ENCODE measurements at places on chromosomes 12 and 14.
A peak's percentile ranks its signal among the peaks of the same experiment; 100 is the strongest.

GRCh38 chr12:88752183-88752582 lies 171.9 kb upstream of the KITLG start:
- no peak for DNase-seq

- DNase-seq, result no peak
These were observed 209.2 kb upstream of the NOS1 start for GRCh38 chr12:117570608-117571007.

DNA sequence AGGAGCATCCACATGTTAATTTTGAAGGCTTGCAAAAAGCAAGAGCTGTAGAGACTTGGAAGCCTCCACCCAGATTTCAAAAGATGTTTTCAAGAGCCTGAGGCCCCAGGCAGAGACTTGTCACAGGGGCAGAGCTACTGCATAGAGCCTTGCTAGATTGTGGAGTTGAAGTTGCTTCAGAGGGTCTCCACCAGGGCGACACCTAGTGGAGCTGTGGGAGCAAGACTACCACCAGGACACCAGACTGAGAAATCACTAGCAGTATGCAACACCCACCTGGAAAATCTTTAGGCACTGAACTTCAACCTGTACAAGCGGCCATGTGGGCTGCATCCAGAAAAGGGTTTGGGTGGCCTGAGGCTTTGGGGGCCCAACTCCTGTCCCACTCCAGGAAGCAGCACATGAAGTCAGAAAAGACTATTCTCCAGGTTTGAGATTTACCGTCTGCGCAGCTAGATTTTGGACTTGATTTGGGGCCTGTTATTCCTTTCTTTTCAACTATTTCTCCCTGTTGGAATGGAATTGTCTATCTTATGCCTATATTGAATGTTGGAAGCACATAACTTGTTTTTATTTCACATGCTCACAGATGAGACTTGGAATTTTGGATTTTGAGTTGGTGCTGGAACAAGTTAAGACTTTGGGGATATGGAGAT lies 508.6 kb downstream of the FLRT2 start:
- peak; percentile 3 for DNase-seq

DNA sequence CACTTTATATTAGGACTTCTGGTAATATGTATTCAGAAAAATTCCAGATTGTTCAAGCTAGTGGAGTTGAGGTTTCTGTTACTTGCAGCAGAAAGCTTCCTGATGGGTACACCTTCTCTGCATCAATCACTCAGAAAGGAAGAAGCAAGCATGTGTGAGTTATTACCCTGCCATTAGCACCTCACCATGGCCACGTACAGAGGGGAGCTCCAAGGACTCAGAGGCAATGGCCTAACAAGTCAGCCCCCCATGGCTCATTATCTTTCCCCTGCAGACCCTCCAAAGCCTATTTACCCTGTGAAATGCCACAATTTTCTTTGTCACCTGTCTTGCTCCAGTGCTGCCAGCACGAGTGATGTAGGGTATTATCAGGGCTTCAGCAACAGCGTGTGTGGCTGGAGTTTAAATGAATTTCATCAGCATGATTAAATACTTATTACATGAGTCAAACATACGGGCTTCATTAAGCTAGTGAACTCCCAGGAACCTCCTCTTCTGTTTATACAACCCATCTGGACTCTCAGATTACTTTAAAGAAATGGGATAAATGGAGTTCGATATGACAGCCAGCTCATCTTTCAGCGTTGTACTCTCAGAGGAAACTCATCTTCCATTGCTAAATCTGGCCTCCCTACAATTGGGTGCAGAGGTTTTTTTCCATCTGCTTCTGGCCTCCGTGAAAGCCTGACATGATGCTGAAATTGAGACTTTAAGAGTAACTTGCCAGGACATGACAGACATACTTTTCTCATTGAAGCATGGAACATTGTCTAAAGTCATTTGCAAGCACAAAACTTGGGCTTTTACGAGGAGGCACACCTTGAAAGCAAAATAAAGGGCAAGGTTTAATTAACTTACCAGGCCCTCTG lies 135.9 kb downstream of the TMEM30B start:
- DNase-seq, result no peak

GRCh38 chr12:69984241-69984640 lies 159.2 kb downstream of the MYRFL start:
- no peak for DNase-seq

- no peak for DNase-seq
These were observed 1133.0 kb downstream of the VRK1 start for GRCh38 chr14:97930166-97930565.

GRCh38 chr12:8960176-8960575 lies 10.7 kb upstream of the M6PR start:
- DNase-seq, result no peak

Data from T-helper 1 cell (primary cell).